ENCODE measurements at places on chromosomes 3 and 15.
A peak's percentile ranks its signal among the peaks of the same experiment; 100 is the strongest.

GRCh38 chr3:50138266-50139200, 16.6 kb upstream of the SEMA3F start:
- peak; percentile 29 for DNase-seq

DNA sequence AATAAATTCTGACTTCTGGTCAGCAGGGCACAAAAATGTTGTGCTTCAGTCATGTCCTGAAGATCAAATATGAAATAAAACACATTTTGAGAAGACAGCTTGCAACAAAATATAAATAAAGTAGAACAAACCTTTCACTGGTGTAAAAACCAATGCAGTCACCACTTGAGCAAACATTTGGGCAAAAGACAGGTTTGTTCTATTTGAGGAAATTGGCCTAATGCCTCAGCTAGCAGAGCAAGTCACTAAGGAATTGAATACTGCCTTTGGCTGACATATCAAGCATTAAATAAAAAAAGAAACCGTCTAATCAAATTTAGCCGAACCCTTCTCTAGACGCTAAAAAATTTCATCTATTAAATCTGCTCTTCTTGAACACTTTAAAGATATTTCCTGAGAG, 475.4 kb upstream of the CNTN3 start:
- no peak for DNase-seq

DNA sequence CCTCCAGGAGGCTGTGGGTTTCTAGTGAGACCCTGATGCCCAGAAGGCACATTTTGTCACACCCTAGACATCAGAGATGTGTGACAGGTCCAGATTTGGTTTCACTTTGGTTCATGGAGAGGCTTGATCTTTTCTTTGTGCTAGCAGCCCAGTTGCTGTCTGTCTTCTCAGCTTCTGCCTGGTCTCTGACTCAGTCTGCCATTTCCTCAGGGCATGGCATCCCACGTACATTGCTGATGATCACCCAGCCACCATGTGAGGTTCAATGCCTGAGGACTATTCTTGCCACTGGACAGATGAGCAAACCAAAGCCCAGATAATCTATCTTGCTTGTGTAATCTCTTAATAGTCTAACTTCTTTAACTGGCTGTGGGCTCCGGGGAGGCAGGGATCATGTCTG, 144.9 kb upstream of the MRPS22 start:
- DNase-seq: no peak

- DNase-seq: no peak
Measured at GRCh38 chr3:113834983-113835382, 3.6 kb upstream of the GRAMD1C start.

- DNase-seq: no peak
Measured at GRCh38 chr3:109225516-109225915, 89.0 kb downstream of the C3orf85 start.

DNA sequence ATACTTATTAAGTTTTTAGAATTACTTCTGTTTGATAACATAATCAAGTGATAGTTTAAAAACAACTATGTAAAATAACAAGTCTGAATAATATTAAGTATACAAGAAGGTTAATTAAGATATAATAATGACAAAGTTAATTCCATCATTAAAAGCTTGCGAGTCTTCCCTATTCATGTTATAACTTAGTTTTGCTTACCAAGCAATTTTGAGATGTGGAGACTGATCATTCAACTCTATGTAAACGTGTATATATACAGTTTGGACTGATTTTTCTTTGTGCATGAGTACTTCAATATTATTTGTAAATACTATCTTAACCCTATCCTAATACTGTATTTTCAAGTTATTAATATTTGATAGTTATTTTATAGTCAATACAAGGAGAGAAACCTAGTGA, 870.9 kb downstream of the GBE1 start:
- DNase-seq: no peak

DNA sequence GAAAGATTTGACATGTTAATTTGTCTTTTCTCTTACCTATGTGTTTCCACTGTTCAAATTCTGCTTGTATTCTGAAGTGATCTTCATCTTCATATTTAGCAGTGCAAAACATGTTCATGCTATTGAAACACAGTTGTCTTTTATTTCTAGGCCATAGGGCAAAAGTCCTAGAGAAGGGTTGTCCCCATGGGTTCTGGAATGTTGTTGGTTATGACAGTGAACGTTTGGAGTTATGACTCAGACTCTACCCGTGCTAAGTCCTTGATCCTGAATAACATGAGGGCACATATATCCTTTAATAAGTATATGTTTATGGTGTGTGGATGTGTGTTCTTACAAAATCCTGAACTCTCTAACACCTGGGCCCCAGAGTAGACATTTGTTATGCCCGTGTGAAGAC, 23.0 kb upstream of the ARPP21 start:
- DNase-seq: no peak

DNA sequence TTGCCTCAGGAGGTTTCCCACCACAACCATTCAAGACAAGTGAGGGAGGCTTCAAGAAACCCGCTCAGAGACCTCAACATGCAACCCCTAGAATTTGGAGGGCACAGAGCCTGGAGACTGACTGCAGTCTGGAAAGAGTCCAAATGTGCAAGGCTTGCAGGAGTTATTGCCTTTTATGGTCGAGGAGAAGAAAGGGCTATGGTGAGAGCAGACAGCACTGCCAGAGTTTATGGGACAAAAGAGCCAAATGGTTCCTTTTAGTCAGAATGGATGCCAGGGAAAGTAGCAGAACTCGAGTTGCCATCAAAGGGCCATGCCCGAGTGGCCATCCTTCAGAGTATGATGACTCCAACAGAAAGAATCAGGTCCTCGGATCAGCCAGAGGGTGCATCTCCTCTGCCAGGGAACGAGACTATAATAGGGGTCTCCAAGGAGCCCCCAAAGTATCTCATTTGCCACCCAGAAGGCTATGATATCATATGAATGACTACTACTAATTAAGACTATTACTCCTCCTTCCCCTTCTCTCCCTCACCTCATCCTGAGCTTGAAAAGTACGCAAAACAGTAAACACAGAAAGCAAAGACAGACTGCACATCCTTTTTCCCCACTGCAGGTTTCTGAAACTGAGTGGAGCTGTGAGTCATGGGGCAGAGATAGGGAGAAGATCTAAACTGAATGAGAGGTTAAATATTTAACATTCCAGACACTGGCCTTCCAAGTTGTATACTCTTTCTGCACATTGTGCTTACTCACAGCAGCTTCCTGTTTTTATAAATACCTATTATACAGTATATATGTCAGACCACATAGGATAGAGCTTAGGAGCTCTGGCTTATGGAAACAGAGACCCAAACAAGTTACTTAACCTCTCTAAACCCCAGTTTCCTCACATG, 33.9 kb upstream of the TMCO5A start:
- DNase-seq: no peak

DNA sequence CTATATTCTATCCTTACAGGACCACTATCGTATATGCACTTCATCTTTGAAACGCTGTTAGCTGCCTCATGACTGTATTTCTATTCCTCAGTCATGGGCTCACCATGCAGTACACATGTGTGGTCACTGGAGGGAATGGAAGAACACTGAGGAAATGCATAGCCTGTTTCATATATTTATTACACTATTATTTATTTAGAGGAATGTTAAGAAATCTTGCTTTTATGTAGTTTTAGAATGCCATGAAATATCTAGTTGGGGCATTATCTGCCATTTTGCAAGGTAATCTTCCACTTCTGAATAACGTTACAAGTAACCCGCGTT, 155.7 kb downstream of the IGF1R start:
- DNase-seq: no peak

GRCh38 chr15:78625606-78626280, 4.9 kb upstream of the CHRNA3 start:
- DNase-seq: peak; percentile 90

- no peak for DNase-seq
Measured at GRCh38 chr15:57388464-57388863, 12.2 kb downstream of the CGNL1 start.

DNA sequence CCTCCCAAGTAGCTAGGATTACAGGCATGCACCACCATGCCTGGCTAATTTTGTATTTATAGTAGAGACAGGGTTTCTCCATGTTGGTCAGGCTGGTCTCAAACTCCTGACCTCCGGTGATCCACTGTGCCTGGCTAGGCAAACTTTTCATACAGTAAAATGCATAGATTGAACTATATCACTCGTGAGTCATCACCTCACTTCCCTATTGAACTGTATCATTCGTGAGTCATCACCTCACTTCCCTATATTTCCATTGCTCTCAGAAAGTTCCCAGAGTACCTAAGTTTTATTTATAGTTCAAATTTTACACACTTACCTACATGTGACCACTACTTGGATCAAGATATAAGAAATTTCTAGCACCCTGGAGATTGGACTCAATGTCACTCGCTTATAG, 73.6 kb upstream of the ACAD9 start:
- DNase-seq: no peak

DNA sequence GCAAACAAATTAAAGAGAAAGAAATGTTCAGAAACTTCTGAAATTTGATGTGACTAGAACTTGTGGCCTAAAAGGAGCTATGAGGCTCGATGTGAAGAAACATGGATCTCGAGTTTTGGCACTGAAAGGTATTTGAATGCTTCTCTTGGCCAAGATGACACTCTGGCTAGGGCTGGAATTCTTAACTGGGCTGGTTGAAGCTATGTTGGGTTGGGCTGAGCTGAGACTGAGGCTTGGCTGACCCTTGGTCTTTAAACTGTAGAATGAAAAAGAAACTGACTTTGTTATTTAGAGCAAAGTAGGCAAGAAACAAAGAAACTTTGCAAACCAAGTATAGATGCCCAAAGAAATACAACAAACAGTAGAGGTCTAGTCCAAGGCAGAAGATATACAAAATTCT, 28.1 kb upstream of the CLDN16 start:
- DNase-seq: no peak

DNA sequence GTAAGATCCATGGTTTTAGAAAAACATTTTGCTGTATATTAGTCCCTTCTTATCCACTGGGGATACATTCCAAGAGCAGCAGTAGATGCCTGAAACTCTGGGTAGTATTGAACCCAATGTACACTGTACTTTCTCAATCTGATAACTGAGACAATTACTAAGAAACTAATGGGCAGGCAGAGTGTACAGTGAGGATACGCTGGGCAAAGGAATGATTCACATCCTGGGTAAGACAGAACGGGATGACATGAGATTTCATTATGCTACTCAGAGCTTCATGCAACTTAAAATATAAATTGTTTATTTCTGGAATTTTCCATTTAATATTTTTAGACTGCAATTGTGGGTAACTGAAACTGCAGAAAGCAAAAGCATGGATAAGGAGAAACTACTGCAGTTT, 46.2 kb upstream of the TEX55 start:
- no peak for DNase-seq

GRCh38 chr15:92502930-92503857, 109.5 kb downstream of the ST8SIA2 start:
- no peak for DNase-seq

GRCh38 chr3:122013448-122013925, 8.6 kb downstream of the ILDR1 start:
- DNase-seq: no peak

- DNase-seq: no peak
Measured at GRCh38 chr3:174414902-174415301, 444.2 kb upstream of the NAALADL2 start.

DNA sequence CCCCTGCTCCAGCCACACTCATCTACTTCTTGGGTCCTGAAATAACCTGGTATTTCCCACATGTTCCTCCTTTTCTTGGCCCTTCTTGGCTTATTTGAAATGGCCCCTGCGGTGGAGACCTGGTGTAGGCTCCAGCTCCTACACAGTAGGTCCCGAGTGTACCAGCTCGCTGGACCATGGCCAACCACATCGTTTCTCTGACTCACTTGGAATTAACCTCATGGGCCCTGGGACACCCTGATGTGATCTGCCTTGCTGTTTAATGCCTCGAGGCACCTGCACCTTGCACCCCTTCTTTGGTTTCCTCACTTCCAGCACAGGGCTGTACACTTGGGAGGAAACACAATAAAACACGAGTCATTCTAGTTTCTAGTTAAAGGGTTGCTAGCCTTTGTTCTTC, 60.3 kb downstream of the FEM1B start:
- no peak for DNase-seq
